Frontal cortex (tissue), 4 donors: ENCODE measurements at places on chromosomes 2 and 18.

DNA sequence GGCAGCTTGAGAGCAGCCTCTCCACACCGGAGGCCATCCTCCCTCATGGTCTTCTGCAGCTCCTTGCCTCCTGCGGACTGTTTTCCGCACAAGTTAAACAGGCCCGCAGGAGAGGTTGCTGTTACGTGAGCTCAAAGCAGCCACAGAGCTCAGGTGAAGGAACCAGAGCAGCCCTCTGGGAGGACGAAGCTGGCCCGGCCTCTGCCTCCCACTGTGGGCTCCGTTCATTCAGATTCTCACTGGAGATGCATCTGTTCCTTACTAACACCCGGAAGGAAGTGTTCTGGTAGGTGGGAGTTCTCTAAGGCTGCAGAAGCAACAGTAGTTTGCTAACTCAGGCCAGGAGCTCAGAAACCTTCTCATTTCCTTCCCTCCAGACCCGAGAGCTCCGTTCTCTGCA, 10.9 kb downstream of the DIPK1C start:
- DNase-seq = no peak

- DNase-seq = no peak
Observed at GRCh38 chr2:142880279-142880678, 2.8 kb downstream of the KYNU start.

- DNase-seq = no peak
Observed at GRCh38 chr18:42001801-42002200, 46.8 kb downstream of the PIK3C3 start.

DNA sequence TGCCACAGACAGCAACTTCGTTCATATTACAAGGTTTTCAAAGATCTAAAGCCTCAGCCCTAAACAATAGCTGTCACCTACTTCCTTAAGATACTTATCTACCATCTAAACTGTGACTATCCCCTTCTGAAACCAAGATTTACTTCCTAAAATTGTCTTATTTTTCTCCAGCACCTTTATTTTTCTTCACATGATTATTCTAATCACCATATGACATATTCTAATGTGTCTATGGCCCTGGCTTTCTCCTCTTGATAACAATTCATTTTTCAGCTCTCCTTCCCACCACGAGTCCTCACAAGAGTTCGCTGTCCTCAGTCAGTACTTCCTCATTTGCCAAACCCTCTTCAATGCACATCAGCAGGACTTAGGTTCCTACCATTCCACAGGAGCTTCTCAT, 53.9 kb downstream of the RTTN start:
- DNase-seq = no peak

GRCh38 chr2:238344035-238344434, 23.7 kb downstream of the TRAF3IP1 start:
- no peak for DNase-seq

DNA sequence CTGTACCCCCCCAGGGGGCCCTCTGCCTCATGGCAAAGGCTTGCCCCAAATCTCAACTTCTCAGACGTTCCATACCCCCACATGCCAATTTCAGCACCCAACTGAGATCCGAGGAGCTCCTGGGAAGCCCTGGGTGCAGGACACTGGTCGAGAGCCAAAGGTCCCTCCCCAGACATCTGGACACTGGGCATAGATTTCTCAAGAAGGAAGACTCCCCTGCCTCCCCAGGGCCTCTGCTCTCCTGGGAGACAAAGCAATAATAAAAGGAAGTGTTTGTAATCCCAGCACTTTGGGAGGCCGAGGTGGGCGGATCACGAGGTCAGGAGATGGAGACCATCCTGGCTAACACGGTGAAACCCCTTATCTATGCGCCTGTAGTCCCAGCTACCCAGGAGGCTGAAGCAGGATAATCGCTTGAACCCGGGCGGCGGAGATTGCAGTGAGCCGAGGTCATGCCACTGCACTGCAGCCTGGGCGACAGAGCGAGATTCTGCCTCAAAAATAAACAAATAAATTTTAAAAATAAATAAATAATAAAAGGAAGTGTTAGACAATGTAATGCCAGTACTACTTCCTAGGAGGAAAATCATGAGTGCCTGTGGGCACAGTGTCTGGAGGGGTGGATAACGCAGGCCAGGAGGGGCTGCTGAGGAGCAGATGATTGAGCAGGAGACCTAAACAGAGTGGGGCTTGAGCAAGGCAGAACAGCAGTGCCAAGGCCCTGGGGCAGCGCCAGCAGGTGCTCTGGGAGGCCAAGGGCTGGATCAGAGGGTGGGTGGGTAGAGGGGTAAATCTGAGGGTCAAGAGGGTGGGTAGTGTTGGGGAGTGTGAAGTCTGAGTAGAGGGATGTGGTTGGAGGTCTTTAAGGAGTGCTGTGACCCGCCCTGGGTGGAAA, 4.0 kb downstream of the ALPP start:
- DNase-seq = no peak

- no peak for DNase-seq
Observed at GRCh38 chr18:8967573-8967972, 134.9 kb upstream of the NDUFV2 start.

DNA sequence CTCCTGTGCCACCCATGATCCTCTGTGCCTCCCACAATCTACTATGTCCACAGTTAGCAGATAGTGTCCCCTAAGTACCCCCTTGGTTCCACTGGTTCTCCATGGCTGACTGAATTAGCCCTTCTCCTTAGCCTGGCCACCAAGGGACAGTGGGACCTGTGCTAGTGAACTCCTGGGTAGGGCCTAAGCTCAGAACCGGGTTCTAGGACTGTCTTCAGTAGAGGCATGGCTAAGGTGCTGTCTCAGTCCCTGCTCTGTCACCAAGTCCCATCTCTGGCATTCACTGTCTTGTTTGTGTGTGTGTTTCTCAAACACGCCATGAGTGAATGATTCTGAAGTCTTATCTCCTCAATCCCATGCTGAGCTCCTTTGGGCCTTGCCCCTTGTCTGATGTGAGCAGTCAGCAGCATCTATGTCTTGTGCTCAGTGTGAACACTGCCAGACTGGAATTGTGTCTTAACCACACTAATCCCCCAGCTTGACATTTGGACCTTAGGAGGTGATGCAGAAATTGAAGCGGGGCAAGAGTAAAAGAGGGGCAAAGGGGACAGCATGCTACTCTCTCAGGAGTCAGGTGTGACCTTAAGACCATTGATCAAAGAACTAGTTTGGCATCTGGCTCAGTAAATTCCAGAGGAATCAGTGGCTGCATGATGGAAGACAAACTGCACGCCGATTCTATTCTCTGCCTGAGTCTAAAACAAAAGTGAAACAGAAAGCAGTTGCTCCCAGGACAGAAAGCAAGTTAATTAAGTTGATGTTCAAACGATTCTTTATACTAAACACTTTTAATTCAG, 190.5 kb downstream of the ALPK2 start:
- no peak for DNase-seq

DNA sequence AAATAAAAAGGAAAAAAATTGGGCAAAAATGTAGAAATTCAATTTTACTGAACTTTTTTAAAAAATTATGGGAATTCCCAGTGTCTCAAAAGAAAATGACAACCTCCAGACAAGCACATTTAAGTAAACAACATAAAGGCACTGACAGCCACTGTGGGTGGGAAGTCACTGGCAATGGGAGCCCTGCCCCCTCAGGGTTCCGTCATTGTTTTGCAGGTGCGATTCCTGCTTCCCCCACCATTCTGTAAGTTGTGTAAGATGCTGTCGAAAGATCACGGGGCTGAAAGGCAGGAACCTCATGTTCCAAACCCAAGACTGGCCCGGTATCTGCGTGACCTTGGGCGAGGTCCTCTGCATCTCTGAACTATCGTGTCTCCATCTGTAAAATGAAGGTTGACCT, 15.8 kb upstream of the ASPRV1 start:
- DNase-seq = no peak

- DNase-seq = no peak
Observed at GRCh38 chr2:96546321-96546720, 9.8 kb downstream of the ARID5A start.

DNA sequence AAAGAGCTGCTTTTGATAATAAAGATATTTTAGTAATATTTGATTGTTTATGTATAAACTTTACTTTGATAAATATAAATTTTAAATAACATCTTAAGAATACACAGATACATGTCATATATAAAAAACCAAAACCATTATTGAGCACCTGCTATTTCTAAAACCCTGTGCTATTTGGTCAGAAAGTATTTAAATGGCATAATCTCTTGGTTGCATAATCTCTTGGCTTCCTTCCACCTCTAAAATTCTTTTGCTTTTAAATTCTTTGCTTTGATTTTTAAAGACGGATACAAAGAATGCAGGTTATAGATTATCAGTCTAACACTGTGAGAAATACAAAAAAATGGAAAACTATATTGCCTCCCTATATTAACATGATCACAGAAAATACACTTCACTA, 36.9 kb downstream of the ACMSD start:
- no peak for DNase-seq

DNA sequence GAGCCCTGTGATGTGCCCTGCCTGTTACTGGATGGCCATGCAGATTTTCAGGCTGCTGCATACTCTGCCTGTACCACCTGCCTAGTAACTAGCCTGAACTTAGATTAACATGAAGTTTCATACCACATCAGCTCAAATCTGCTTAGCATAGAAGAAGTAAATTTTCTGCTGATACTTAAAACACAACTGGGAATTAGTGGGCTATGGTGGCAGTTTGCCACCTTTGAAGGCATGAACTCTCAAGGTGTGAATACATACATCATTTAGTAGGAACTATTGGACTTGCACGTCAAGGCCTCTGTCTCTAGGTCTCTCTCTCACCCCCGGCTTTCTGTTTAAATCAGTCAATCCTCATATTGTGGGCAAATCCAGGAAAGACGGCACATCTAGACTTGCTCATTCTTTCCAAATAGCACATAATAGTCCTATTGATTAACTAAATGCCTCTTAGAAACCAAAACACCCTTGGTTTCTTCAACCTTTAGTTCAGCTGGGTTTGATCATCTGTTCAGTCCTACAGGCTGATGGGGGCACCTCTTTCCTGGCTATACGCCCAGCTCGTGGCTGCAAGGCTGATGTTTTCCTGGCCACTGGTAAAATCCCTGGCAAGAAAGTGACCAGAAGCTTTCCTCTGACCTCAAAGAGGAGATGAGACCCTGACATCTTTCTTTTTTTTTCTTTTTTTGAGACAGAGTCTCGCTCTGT, 58.4 kb downstream of the ALPK2 start:
- DNase-seq = no peak

DNA sequence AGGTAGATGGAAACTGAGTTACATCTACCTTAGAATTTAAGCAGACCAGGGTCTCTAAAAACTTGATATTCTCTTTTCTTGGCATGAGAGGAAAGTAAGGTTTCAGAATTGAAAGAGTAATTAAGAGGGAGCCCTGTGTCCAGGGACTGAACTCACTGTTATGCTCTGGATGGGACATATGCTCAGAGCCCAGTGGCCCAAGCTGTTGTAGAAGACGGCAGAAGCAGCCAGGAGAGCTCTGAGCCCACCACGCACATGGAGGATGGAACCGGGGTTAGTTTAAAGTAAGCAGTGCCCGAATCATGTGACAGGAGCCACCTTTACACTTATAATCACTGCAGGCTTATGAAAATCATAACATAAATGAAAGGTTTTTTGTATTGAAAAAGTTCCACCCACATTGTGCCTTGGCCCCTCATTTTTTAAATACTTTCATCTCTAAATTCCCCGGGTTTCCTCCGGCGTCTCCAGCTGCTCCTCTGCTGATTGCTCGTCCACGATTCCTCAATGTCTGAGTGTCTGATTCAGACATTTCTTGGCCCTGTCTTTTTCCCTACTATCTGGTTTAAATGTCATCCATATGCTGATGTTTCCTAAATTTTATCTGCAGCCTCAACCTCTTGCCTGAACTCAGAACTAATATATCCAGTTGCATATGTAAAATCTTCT, 36.1 kb upstream of the SPTBN1 start:
- no peak for DNase-seq
